ENCODE measurements at places on chromosomes 3 and 15.

DNA sequence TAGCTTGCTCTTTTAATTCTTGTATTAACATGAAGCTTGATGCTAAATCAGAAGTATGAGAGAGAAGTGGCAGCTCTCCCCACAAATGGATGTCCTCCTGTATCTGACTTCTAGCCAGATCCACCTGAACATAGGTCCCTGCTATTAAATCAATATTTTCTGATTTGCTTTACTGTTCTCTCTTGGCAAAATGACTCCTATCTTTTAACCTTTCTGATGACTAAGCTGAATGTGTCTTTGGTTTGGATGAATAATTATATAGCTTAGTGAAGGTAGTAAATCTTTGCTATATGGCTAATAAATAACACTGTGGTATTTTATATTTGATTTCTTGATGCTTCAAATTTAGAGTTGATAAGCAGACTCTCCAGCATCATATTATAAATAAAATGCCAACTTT, 28.3 kb upstream of the ARL14 start:
- no peak for DNase-seq

GRCh38 chr15:56086566-56086965, 93.2 kb upstream of the NEDD4 start:
- DNase-seq: no peak

- DNase-seq: no peak
Observed at GRCh38 chr3:158728851-158729250, 3.4 kb downstream of the RARRES1 start.

DNA sequence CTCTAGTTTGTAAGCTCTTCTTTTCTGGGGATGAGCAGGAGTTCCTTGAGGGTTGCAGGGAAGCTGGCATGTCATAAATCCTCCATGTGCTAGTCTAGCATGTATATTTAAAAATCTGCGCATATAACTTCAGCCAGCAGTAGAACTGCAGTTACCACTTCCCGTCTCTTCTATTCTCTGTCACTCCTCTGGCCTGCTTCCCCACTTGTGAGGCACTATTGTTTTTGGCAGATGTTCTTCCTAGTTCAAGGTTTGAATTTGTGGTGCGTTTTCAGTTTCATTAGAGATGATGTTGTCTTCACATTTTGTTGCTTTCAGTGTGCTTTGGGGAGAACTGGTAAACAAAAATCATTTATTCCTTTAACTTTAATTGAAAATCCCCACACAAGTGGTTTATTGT, 169.1 kb upstream of the ZPLD1 start:
- DNase-seq: no peak

DNA sequence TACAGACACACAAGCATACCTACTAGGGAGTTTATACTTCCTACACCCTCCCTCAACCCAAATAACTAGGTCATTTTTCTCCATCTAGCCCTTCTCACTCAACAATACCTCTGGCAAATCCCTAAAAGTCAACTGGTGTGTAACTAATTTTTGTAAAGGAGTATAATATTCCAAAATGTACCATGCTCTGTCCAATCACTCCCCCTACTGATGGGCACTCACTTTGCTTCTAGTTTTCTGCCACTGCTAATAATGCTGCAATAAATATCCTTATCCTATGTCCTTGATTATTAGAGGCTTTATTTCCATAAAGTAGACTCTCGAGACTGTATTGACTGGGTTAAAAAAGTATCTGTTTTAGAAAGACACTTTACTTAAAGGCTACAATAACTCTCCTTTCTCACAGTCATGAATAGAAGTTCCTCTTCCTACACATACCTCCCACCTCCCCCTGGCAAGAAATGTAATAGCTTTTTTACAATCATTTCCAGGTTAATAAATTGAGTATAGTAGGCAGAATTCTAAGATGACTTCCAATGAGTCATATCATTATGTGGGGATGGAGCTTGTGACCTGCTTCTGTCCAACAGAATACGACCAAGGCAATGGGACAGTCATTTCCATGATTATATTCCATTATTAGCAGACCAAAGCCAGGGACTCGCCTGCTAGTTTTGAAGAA, 30.0 kb downstream of the SHQ1 start:
- no peak for DNase-seq

DNA sequence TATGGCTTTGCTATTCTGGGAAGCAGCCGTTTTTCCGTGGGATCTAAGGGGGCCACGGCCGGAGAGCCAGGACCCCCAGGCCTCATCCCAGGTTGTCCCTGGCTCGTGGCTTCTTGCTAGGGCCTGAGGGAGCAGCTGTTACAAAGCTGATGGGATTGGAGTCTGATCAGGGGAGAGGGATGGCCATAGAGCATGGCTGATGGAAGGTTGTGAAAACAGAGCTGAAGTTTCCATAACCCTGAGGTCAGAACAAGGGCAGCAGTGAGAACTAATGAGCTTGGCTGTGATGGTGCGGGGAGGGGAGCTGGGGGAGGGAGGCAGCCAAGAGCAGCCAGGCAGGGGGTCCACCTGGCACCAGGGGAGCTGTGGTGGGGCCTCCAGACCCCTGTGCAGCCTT, 63.0 kb downstream of the LINGO1 start:
- no peak for DNase-seq

GRCh38 chr3:52831500-52832301, 1.2 kb upstream of the ITIH4 start:
- no peak for DNase-seq

DNA sequence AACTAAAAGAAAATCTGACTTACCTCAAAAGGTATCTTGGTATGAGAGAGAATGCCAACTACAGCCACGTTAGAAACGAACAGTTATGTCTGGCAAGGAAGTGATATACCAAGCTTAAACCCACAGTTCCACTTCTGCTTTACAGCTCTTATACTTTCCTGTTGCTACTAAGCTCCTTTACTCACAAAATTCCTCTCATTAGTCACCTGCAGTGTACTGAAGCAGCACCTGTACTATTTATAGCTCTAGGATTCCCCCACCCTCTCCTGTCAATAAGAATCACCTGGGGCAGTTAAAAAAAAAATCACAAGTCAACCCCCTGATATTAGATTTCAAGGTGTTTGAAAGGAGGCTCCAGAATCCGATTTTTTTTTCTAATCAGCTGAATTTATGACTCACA, 2.9 kb upstream of the TMEM266 start:
- no peak for DNase-seq

- DNase-seq: no peak
Observed at GRCh38 chr3:59425371-59425770, 375.5 kb upstream of the CFAP20DC start.

- DNase-seq: no peak
Observed at GRCh38 chr15:71353171-71353570, 237.9 kb downstream of the THSD4 start.

DNA sequence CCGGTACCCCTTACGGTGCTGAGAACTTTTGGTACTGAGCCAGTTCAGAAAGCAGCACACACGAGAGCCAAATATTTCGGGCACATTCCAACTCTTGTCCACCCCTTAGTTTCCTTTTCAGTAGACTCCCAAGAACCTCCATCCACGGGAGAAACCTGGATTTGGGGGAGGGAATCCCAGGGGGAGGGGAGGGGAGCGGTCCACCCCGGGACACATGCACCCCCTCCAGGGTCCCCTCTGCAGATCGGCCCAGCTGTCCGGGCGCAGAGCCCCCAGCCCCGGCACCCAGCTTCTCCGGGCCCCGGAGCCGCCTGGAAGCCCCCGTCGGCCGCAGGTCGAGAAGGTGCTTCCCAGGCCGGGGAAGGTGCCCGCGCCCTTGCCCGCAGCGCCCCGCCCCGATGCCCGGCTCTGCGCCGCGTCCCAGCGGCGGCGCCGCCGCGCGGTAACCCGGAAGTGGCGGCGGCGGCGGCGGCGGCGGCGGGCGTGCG, 455 bp upstream of the ABHD17C start:
- peak; percentile 8 for DNase-seq

DNA sequence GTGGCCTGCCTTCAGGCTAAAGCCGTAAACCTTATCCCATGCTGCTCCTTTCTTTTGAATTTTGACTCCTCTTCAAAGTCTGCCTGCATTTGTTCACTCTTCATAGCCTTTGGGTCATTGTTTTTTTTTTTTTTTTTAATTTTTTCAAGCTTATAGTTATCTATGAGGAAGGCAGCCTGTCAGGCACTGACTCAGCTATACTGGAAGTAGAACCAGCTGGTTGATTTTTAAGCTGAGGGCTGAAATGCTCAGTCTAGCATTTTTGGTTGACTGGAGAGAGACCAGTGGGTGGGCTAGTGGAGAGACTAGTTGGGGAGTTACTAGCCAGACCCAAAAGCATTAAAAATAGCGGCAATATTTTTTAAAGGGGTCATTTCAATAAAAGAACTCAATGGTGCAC, 44.1 kb downstream of the C3orf20 start:
- no peak for DNase-seq

DNA sequence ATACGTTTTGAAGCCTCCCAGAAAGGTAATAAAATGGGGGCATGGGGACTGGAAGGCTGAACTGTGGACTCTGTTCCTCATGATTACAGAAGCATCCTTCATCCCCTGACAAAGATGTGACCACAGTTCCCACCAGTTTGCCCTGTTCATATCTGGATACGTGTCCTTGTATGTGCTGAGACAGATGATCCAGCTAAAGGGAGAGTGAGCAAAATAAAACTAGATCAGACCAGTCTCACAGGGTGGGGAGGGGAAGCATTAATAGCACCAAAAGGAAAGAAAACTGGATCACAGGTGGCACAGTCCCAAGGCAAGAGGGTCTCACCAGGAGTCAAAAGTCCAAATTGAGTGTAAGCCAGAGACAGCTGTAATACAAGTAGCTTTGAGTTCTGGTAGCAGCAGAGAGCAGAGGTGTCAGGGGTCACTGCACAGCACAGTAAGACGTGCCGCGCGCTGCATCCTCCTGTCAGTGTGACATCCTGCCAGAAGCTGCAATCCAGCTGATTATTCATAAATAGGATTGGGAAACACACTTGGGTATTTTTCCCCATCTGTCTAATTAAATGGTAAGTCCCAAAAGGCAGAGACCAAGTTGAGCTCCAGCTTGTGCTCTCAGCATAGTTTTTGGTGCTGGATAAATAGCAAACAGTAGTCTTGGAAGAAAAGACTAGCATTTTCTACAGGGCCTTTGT, 560.0 kb upstream of the CFAP20DC start:
- DNase-seq: no peak

DNA sequence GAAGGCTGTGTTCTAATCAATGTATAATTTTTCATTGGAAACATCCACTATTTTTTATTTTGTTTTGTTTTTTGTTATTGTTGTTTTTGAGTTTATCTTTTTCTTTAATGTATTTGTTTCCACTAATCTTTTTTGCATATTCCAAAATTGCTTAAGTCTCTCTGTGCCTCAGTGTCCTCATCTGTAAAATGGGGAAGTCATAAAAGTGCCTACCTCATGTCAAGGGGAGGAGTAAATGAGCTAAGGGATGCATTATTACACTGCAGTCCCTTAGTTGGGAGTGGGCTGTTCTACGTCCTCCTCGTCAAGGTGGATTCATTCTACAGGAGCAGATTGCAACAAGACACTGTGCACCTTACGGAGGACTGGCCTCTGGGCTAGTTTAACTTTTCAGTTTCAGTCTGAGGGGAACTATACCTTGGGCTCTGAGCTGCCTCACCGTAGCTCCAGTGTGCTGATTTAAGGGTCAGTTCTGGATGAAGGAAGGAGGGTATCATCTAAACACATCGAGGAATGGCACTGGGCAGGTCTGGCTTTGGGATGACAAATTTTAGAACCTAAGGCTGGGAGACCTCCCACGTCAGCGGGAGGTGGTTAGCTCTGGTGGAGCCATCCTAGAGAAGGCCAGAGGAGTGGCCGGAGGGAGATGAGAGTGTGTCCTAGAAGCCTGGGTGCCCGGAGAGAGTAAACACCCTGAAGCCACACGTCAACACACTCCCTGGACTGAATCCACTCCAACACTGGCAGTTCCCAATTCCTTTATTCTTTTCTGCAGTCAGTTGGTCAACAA, 5.1 kb upstream of the SRP14 start:
- no peak for DNase-seq

GRCh38 chr3:166809520-166809919, 570.6 kb downstream of the ZBBX start:
- no peak for DNase-seq

GRCh38 chr15:77032052-77032646, 37.2 kb downstream of the PSTPIP1 start:
- DNase-seq: no peak

- DNase-seq: no peak
Observed at GRCh38 chr15:101573951-101574350, 78.2 kb downstream of the TM2D3 start.

- DNase-seq: no peak
Observed at GRCh38 chr3:10993729-10994065, 1.1 kb downstream of the SLC6A1 start.

DNA sequence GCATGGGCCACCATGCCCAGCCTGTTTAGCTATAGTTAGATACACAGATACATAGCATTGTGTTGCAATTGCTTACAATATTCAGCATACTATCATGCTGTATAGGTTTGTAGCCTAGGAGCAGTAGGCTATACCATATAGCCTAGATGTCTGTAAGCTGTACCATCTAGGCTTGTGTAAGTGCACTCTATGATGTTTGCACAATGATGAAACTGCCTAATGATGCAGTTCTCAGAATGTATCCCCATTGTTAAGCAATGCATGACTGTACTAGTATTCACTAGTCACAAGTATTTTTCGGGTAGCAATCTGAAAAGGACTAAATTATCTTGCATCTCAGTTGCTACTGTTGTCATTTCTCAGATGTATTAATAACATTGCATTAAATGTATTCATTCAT, 16.0 kb downstream of the PIGB start:
- no peak for DNase-seq

GRCh38 chr3:34024447-34025240, 226.2 kb downstream of the PDCD6IP start:
- DNase-seq: no peak

GRCh38 chr15:51049081-51049480, 45.6 kb downstream of the TNFAIP8L3 start:
- no peak for DNase-seq

DNA sequence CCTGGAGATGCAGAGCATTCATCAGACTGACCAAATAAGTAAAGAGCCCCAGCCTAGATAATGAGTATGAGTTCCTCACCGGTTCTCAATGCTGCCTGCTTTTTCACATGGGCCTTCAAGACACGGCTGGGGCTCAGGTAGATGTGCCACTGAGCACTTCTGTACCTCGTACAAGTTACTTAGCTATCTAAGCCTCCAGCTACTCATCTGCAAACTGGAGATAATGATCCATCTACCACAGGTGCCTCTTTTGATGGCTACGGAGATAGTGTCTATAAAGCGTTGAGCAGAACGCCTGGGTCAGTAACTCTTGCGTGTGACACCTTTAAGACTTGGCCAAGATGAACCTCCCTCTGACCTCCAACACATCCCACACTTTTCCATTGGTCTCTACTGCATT, 56.3 kb downstream of the CCR4 start:
- no peak for DNase-seq

DNA sequence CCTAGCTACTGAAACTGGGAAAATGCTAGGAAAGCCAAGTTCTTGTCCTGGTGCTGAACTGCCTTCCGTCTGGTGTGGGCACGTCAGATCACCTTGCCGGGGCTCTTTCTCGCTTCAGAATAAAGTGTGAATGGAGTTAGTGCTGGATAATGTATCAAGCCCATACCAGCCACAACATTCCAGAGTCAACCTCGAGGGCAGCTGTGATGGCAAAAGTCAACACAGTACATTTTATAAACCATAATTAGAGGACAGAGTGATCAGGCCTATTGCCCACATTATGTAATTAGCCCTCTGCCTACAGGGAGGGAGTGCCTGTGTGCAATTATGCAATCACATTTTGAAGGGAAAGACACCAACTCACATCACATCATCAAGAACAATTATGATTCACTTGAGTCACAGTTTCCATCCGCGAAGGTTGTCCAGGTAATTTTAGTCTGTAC, 165.2 kb downstream of the RORA start:
- DNase-seq: no peak

Data from stimulated activated CD8-positive, alpha-beta memory T cell treated with anti-CD3 and anti-CD28 coated beads, Interleukin-12 subunit alpha, Interleukin-12 subunit beta, amount 100 ng/mL, for 4 hours (primary cell).